Activated T-helper 2 cell treated with anti-CD3 and anti-CD28 coated beads, Interferon-gamma antibody, Interleukin-2, Interleukin-4, amounts not matched to agents 10 μg/mL and 5 μg/mL and 100 μg/mL, durations not matched to agents 14 hours and 24 hours and 36 hours (primary cell): ENCODE measurements at places on chromosomes 7 and 10. TPM values are rescaled to one million over a fixed set of nuclear protein-coding genes. Genes with fewer than 3 reads are reported as not detected.

The LIPF gene
- total RNA-seq = not detected in 2 replicates

The LCOR gene
- 23.6 and 27.3 TPM in 2 replicates for total RNA-seq

The TM9SF3 gene
- total RNA-seq = 81.3 and 82.3 TPM in 2 replicates

The CHST3 gene
- 0.52 and 0.62 TPM in 2 replicates for total RNA-seq

The GHITM gene
- 141 TPM in 2 replicates for total RNA-seq

The LUC7L2 gene
- total RNA-seq = 150 and 151 TPM in 2 replicates

The FAM131B gene
- 1.3 and 2.0 TPM in 2 replicates for total RNA-seq
